Caki2 (cell line): ENCODE measurements at places on chromosomes 16 and 17. TPM values are rescaled to one million over a fixed set of nuclear protein-coding genes. Genes with fewer than 3 reads are reported as not detected.

Gene SDR42E1
- not detected in 2 replicates for total RNA-seq

Gene CEP295NL
- total RNA-seq: 0.35 TPM in 1 of 2 replicates, not detected in the other

Gene PIRT
- total RNA-seq: not detected in 2 replicates

GRCh38 chr16:67526149-67526791 lies 2.4 kb upstream of the RIPOR1 start:
- DNase-seq: no peak

GRCh38 chr16:4404967-4405696 lies 11.3 kb downstream of the CORO7 start:
- DNase-seq: no peak

GRCh38 chr16:59514651-59515050 lies 780.5 kb upstream of the GOT2 start:
- no peak for DNase-seq

DNA sequence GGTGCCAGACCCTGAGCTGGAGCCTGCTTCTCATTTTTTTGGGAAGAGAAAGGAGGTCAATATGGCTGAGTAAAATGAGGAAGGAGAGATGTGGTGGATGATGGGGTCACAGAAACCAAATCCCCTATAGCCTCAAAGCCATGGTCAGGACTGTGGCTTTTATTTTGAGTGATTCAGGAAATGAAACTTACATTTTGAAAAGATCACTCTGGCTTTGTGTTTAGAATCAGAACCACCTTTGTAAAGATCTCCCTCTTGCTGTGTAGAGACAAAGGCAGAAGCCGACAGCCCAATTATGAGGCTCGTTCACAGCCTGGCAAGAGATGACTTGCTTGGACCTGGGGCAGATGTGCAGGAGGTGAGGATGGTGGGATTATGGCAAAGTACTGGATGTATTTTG lies 121.6 kb upstream of the ANKFN1 start:
- no peak for DNase-seq

- DNase-seq: peak; percentile 52
Observed at GRCh38 chr16:73572135-73572828, 524.4 kb upstream of the ZFHX3 start.

- DNase-seq: no peak
Observed at GRCh38 chr16:6905601-6906000, 427.0 kb upstream of the RBFOX1 start.

GRCh38 chr17:6099492-6099891 lies 29.3 kb downstream of the WSCD1 start:
- DNase-seq: no peak

DNA sequence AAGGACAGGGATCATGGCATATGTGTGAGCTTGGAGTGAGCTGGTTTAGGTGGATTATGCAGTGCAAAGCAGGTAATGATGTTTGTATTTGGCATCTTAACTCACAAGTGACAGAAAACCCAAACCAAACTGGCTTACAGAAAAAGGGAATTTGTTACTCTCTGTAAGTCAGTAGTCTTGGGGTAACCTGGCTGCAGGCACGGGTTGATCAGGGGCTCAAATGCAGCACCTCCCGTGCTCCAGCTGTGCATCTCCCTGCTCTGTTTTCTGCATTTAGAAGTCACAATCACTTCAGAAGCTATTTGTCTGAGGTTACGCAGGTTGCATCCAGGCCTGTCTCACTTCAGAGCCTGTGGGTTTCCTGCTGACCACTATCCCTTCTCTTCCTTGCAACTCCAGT lies 354.3 kb downstream of the CPPED1 start:
- DNase-seq: no peak

GRCh38 chr17:61383689-61384201 lies 15.9 kb upstream of the TBX2 start:
- no peak for DNase-seq

DNA sequence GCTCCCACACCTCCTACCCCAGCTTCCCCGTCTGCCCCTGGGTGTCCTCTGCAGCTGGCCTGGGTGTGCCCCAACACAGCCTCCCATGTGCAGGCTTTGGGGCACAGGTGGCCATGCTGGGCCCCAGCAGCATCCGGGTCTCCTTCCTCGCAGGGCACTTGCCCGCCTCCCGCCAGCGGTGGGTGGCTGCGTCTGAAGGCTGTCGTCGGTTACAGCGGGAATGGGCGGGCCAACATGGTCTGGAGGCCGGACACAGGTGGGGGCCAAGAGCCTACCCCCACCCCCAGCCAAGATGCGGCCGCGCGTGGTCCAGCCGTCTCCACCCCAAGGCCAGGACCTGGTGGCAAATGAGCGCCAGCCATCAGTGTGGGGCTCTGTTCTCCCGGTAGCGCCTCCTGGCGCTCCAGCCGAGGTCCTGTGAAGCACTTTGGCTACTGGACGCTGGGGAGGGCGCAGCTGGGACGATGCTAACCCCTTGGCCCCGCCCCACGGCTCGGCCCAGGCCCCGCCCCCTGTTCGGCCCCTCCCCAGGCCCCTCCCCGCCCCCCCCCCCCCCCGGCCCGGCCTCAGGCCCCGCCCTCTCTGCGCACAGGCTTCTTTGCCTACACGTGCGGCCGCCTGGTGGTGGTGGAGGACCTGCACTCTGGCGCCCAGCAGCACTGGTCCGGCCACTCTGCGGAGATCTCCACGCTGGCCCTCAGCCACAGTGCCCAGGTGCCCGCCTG lies 7.3 kb upstream of the RHOT2 start:
- peak; percentile 88 for DNase-seq

DNA sequence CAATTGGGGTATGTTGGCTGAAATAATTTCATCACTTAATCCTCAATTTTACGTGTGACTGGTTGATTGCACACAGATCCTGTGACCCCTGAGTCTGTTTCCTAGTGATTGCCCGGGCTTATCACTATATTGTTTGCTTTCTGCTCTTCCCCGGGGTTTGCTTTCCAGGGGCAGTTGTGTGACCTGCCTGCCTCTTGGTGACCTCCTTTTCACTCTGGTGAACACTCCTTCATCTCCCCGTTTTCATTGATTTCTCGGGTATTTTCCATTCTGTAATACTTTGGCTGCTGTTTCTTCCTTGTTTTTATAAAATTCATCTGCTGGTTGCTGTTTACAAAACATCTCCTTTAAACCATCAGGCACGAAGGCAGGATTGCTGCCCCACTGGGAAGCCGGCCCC lies 36.0 kb downstream of the NTN1 start:
- no peak for DNase-seq

- DNase-seq: no peak
Observed at GRCh38 chr17:28226563-28227315, 92.3 kb upstream of the TMEM97 start.

GRCh38 chr17:81534157-81535006 lies 6.2 kb downstream of the FSCN2 start:
- no peak for DNase-seq

GRCh38 chr17:48892940-48893645 lies 506 bp downstream of the ATP5MC1 start:
- no peak for DNase-seq

DNA sequence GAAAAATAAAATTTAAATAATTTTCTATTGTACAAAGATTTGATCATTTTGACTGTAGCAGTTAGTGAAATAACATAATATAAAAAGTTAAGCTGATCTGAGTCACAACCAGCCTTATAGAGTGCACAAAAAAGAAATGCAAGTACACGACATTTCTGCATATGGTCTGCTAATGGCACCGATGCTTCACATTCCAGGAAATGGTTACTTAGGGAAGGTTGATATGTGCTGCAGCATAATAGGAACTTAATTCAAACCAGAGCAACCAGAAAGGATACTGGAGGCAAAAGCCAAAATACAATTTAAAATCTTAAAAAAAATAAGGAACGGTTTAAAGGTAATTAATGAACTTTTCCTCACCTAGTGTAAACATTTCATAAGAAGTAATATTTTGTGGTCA lies 10.0 kb upstream of the CFDP1 start:
- DNase-seq: no peak
